NCI-H1417 treated with DMSO at 0.1 percent for 48 hours (cell line): ENCODE measurements at places on chromosomes 1 and 21.

- DNase-seq: no peak
Measured at GRCh38 chr21:43727519-43728153, 8.7 kb downstream of the PDXK start.

GRCh38 chr21:43767498-43767983 lies 8.6 kb downstream of the CSTB start:
- DNase-seq: no peak

- DNase-seq: no peak
Measured at GRCh38 chr1:186531561-186532165, 70.7 kb upstream of the PDC start.

- DNase-seq: no peak
Measured at GRCh38 chr1:201659572-201659971, 120.6 kb downstream of the NAV1 start.

GRCh38 chr1:30911059-30911954 lies 2.7 kb upstream of the SDC3 start:
- no peak for DNase-seq
